ENCODE measurements at places on chromosomes 13 and 19.

DNA sequence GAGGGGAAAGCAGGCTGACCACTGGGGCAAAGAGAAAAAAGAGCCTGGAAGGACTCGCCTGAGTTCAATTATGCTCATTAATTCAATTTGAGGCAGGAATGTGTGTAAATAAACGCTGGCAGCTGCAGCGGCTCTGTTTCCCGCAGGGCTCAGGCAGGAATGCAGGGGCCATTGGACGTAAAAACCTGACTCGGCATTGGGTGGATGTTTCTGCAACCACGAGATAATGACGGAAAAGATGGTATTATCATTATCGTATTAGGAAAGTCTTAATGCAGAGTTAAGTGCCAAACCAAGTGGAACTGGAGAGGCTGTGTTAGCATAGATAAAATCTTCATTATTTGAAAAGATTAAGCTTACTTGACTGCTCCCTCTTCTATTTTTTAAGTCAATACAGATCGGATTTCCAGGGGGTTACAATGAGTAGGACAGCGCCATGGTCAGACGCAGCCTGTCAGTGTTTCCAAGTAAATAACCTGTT, 169.8 kb downstream of the SHISA2 start:
- no peak for DNase-seq

DNA sequence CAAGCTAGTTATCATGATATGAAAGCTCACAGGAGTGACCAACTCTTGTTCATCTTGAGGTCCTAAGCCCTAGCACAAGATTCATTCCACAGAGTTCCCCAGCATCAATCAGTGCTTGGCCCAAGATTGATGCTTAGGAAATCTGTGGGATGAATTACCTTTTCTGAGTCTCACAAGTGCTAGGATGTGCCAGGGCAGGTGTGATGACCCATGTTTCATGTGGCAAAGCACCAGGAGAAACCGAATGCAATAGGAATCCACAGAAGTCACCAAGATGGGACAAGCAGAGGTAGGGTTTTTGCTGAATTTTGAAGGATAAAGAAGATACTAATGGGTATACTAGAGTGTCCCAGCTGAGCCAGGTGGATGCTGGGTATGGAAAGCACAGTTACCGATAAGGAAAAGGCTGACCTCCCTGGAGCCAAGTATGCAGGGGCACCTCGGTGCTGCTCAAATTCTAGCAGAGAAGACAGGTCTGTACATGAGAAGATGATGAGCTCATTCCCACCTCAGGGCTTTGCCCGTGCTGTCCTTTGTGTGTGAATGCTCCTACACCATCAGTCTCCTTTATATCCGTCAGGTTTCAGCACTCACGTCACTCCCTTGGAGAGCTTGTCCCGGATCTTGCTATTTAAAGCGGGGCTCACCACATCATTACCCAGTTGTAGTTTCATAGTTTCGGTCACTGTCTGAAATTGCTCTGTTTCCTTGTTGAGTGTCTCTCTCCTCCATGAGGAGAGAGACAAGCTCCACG, 168.9 kb upstream of the TSC22D1 start:
- DNase-seq = no peak

DNA sequence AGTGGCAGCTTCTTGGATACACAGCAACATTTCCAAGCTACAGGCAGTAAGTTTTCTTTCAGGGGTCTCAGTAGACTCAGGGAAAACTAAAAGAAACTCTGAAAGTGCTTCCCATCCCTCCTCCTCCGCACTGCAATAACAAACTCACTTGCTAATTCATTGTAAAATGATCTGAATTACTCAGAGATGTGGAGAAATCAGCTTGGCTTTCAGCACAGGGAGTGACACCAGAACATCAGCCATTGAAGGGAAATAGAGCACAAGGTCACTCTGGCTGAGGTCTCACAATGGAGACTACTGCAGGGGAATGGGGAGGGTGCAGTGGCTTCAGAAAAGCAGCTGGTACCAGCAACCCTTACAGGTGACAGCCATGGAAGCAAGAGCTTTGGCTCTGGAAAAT, 137.3 kb upstream of the SERP2 start:
- no peak for DNase-seq

- no peak for DNase-seq
These were observed 414.2 kb downstream of the EFNB2 start for GRCh38 chr13:106121173-106121754.

- peak; percentile 81 for DNase-seq
These were observed 2.8 kb upstream of the TNNI3 start for GRCh38 chr19:55160128-55160985.

DNA sequence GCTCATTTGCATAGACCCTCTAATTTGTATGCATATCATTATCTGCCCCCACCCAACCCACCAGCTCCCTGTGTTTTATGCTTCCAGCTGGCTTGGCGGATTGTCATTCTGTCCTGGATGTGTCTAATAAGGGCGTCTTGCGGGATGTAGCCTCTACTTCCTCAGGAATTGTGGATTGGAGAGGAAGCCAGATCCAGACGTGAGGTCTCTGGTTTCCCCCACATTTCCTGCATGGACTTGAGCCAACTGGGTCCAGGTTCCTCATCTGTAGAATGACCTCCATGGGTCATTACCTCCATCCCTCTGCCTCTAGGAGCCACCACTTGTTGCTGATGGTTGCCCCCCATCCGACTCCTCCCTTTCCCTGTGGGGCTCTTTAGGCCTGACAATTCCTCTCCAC, 7.3 kb downstream of the TNFSF14 start:
- no peak for DNase-seq

DNA sequence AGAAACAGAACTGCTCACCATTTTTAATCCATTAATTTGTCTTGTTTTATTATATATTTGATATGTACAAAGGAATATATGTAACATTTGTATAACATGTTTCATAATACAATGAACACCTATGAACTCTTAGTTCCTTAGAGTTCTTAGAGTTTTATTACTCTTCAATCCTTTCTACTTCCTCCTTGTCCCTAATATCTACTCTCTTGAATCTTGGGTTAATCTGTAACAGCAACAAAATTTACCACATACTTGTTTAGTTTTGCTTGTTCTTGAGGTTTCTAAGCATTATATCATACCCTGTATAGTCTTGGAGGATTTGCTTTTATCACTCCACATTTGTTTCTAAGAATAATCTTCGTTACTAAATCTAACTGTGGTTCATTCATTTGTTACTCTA, 151.4 kb downstream of the PDS5B start:
- DNase-seq = no peak

GRCh38 chr13:49935171-49936074, 717 bp downstream of the SPRYD7 start:
- DNase-seq = no peak

- no peak for DNase-seq
These were observed 27.5 kb downstream of the RASA3 start for GRCh38 chr13:114104655-114105520.

DNA sequence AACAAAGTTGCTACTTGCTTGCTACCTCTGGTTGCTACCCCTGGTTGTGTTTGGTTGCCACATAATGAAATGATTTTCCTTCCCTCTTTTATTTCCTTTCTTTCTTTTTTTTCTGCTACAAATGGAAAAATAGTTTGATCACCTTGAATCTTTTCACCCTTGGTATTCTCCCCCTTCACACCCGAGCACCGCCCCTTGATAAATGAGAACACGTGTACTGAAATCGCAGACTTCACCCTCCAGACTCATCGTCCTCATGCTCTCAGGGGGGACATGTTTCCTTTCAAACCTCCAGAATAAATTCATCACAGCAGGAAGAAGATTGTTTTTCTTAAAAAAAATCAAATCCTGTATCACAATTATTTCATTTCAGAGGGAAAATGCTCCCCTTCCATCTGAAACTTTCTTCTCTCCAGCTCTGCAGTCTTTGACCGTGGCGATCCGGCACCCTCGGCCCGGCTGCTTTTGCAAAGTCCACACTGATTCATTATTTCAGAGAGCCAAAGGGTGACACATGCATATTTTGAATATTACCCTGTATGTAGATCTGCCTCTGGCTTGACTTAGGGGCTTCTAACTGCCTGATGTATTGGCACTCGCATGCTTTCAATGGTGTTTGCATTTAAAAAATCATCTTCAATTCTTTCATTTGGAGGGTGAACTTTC, 222.6 kb upstream of the MAB21L1 start:
- no peak for DNase-seq

GRCh38 chr19:30802424-30803013, 430.3 kb downstream of the ZNF536 start:
- DNase-seq = no peak

GRCh38 chr13:31814536-31814935, 75.2 kb downstream of the RXFP2 start:
- no peak for DNase-seq

GRCh38 chr13:43908156-43909126, 28.7 kb downstream of the LACC1 start:
- DNase-seq = no peak

DNA sequence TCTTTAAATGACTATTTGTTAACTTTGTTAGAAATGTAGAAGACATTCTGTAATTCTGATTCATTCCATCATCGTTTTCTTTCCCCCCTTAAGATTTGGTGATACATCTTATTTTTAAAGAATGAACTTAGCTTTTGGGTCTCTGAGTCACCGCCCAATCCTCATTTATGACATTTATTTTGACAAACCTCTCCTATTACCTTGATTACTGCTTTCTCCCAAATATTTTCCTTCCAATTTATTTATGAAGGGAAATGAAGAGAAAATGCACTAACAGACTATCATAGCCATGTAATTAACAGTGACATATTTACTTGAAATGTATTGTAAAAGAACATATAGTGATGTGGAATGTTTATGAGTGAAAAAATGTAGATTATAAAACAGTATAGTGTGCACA, 241.6 kb downstream of the DCLK1 start:
- DNase-seq = no peak

GRCh38 chr13:26658448-26659385, 101.2 kb downstream of the WASF3 start:
- no peak for DNase-seq

DNA sequence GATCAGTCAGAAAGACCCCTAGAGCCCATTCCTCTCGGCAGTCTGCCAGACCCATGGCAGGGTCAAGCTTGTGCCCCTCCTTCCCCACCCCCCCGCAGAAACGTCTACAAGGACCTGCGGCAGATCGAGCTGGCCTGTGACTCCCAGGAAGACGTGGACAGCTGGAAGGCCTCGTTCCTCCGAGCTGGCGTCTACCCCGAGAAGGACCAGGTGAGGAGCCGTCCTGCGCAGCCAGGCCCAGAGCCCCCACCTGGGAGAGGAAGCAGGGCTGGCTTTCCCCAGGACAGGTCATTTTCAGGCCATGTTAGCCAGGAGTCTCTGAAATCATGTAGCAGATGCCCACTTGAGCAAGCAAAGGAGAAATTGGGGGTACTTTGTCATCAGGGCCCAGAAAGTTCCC, 12.3 kb downstream of the TMED1 start:
- DNase-seq = no peak

DNA sequence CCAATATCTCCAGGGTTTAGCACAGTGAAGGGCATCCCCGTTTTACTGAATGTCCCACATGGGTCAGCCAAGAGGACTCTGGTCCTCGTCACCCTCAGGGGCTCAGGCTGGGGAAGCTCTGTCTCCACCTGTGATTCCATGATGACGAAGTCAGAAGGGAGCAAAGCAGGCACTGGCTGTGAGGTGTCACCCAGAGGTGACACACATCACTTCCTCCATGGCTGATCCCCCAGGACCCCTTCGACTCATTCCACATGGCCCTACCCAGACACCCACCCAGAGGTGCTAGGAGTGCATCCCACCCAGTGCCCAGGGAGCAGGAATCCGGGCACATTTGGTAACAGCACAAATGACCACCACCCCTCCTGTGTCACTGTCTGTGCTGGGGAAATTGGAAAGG, 145.2 kb upstream of the VSTM2B start:
- DNase-seq = no peak

DNA sequence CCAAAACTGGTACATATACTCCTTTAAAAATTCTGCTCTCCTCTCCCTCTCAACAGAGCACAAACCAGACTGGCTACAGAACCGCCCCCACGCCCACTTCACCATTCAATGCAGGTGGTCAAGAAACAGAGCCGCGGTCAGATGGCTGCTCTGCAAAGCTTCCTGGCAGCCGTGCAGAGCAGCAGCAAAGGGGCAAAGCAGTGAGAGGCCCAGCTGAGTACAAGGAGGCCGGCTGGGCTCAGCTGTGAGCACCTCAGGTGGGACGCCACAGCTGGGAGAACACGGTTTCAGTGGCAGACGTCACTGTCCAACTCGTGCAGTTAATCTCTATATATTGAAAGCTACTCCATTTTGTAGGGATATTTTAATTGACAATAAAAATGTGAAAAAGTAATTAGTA, 8.3 kb downstream of the GRTP1 start:
- DNase-seq = no peak

DNA sequence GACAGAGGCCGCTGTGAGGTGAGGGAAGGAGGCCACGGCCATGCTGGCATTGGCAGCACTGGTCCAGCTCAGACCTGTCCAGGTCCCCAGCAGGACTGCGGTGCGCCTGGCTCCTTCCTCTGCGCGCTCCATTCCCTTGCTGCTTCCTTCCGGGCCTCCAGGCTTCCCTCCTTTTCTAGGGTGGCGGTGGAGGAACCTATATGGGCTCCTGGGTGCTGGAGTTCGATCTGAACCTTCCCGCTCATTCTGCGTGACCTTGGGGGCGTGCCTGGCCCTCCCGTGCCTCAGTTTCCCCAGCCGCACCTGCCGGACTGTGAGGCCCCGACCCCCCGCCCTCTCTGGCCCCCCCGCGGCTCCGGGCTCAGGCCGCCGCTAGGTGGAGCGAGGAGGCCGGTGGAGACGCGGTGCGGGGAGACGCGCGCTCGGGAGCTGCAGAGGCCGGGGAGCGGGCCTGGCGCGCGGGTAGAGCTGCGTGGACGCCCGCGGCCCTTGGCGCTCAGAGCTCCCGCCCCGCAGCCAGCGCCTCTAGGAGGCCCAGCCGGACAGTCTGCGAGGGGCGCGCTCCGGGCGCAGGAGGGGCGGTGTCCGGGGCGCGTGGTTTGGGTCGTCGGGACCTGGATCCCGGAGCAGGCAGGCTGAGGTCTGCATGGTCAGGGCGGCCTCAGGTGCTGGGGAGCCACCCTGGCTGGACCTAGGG, 29.9 kb downstream of the EFNA2 start:
- DNase-seq = no peak

DNA sequence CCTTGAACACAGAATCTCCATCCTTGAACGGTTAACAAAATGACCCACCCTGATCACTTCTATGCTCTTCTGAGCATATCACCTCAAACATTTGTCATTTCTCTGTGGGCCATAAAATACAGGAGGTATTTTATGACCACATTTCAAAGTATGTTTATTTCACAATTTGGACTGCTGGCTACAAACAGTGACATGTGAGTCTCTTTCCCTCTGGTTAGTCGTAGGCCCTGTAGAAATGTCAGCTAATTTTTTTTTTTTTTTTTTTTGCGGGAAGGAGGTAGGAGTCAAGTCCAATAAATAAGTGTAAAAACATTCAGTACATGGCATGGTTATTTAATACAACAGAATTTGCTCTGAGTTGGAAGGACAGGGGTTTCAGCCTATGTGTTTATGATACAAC, 70.7 kb downstream of the FOXO1 start:
- no peak for DNase-seq

DNA sequence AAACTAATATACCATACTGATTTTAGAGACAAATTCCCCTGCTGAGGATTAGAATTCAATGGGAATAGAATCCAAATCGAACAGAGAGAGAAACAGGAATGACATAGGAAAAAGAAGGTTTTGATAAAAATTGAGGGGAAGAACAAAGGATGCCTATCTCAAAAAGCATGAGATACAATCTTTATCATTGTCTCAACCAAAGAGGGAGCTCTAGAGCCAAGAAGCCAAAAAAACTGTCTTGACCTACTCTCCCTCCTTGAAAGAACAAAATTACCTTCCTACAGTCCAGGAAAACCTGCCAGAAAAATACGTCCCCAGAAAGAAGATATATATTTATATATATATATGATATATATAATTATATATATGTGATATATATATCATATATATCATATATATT, 39.2 kb upstream of the MIR17HG start:
- no peak for DNase-seq

- DNase-seq = no peak
These were observed 142.3 kb downstream of the OLFM4 start for GRCh38 chr13:53170910-53171309.
